ENCODE measurements at places on chromosomes 7 and 10. TPM values are rescaled to one million over a fixed set of nuclear protein-coding genes. Genes with fewer than 3 reads are reported as not detected.

The DNAJC30 gene
- 2.4 TPM for total RNA-seq

The MSS51 gene
- total RNA-seq, result 2.7 TPM

The SPDYE6 gene
- not detected for total RNA-seq

The CALML5 gene
- not detected for total RNA-seq

The ASNS gene
- 69.5 TPM for total RNA-seq

The GDF10 gene
- not detected for total RNA-seq

The MICALL2 gene
- 31.0 TPM for total RNA-seq

The POLR2J gene
- total RNA-seq, result 16.1 TPM

The RTKN2 gene
- total RNA-seq, result 0.89 TPM

The EPDR1 gene
- 32.8 TPM for total RNA-seq

The CTBP2 gene
- total RNA-seq, result 60.3 TPM

The LZTS2 gene
- 49.3 TPM for total RNA-seq

The CHRM2 gene
- total RNA-seq, result 6.2 TPM

The NACAD gene
- total RNA-seq, result 7.4 TPM

The LIPJ gene
- total RNA-seq, result not detected

The PHKG1 gene
- 0.46 TPM for total RNA-seq

The CLDN3 gene
- not detected for total RNA-seq

The ADAP1 gene
- 8.1 TPM for total RNA-seq

The ELMO1 gene
- total RNA-seq, result under 0.01 TPM

The LEP gene
- not detected for total RNA-seq

The SLC16A12 gene
- not detected for total RNA-seq

The IFIT1B gene
- not detected for total RNA-seq

The PRR15 gene
- total RNA-seq, result 1.2 TPM

The GIMAP1 gene
- not detected for total RNA-seq

The STK17A gene
- total RNA-seq, result 71.3 TPM

The TMED4 gene
- 242 TPM for total RNA-seq

The RHOBTB1 gene
- total RNA-seq, result 17.7 TPM

The IL15RA gene
- 1.5 TPM for total RNA-seq

The ZNF22 gene
- total RNA-seq, result 13.4 TPM

The NOLC1 gene
- total RNA-seq, result 19.6 TPM

The CALHM3 gene
- total RNA-seq, result not detected

The AKR1D1 gene
- not detected for total RNA-seq

The UNC5B gene
- 46.3 TPM for total RNA-seq

The CPN1 gene
- total RNA-seq, result not detected

The BTBD16 gene
- not detected for total RNA-seq

The CFTR gene
- not detected for total RNA-seq

The C10orf67 gene
- not detected for total RNA-seq

Measured in smooth muscle cell of the umbilical artery (primary cell).